CD4-positive, alpha-beta T cell treated with Interleukin-2 at 100 ng/mL for 4 hours (primary cell): ENCODE measurements at places on chromosomes 5 and 9.

DNA sequence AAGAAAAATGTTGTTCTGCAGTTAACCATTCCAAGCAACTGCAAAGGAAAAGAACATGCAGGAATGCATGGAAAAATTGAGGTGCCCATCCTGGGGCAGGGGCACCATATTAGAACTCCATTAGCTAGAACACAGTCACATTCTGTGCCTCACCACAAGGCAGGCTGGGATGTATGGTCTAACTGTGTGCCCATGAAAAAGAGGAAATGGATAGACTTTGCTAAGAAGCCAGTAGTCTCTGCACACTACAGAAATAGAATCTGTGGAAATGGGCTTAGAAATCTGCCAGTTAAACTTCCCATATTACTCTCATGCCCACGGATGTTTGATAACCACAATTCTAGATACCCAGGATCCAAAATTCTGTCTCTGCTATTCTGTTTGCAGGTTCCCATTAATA lies 423.8 kb upstream of the SMARCA2 start:
- no peak for DNase-seq

GRCh38 chr5:67289763-67290521 lies 93.3 kb upstream of the CD180 start:
- no peak for DNase-seq

GRCh38 chr5:133939668-133940067 lies 28.8 kb downstream of the C5orf15 start:
- no peak for DNase-seq

GRCh38 chr9:100730086-100730485 lies 152.2 kb downstream of the CAVIN4 start:
- DNase-seq: no peak

- no peak for DNase-seq
Observed at GRCh38 chr5:57054671-57055070, 102.7 kb upstream of the MIER3 start.

DNA sequence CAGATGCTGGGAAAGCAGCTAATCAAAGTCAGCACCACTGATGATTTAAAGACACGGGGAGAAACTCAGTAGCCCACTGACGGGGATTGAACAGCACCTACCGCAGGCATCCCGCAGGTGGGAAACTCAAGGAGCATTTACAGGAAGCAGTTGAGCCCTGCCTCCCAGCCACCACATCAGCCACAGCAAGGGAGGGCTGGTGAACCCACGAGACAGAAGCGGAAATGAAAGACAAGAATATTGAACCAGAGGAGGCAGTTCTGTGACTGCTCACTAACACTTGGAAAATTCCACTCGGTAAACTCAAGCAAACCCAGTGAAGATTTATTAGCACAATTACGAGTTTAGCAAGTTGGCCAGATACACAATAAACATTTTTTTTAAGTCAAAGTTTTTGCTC lies 10.6 kb upstream of the FAM163B start:
- peak; percentile 46 for DNase-seq

- DNase-seq: no peak
Observed at GRCh38 chr5:5645891-5646290, 223.4 kb downstream of the ICE1 start.

GRCh38 chr5:132207778-132208177 lies 19.9 kb downstream of the P4HA2 start:
- DNase-seq: no peak
